Colonic mucosa (tissue), 4 donors: ENCODE measurements at places on chromosomes 7 and 10. TPM values are rescaled to one million over a fixed set of nuclear protein-coding genes. Genes with fewer than 3 reads are reported as not detected.
A peak's percentile ranks its signal among the peaks of the same experiment; 100 is the strongest.

Gene GATA3
- 0.48 TPM for total RNA-seq

Gene KCNH2
- total RNA-seq, result 3.3 TPM

Gene LRRTM3
- total RNA-seq, result not detected

Gene DDC
- total RNA-seq, result 85.4 TPM

Gene PON3
- 3.0 TPM for total RNA-seq

DNA sequence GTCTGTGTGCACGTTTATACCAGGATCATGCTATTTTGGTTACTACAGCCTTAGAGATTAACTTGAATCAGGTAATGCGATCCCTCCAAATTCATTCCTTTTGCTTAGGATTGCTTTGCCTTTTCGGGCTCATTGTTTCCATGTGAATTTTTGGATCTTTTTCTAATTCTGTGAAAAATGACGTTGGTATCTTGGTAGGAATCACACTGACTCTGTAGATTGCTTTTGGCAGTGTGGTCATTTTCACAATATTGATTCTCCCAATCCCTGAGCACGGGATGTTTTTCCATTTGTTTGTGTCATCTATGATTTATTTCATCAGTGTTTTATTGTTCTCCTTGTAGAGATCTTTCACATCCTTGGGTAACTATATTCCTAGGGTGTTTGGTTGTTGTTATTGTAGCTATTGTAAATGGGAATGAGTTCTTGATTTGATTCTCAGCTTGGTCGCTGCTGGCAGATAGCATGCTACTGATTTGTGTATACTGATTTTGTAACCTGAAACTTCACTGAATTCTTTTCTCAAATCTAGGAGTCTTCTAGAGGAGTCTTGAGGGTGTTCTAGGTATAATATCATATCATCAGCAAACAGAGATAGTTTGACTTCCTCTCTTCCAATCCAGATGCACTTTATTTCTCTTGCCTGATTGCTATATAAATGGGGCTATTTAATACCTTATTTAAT, 18.2 kb downstream of the SNX8 start:
- H3K4me3 ChIP-seq, result no peak overlapping the region
- no peaks in the 10 kb centered on the region for H3K4me1 ChIP-seq
- H3K27me3 ChIP-seq, result no peaks in the 10 kb centered on the region
- no peak for DNase-seq

- H3K36me3 ChIP-seq, result no peaks in the 10 kb centered on the region
- peak overlapping the region; percentile 77 for H3K27ac ChIP-seq
- peak overlapping the region; percentile 46 for H3K4me3 ChIP-seq
- H3K4me1 ChIP-seq, result no peaks in the 10 kb centered on the region
- peak; percentile 20 for DNase-seq
- H3K27me3 ChIP-seq, result peaks cover 23% of the 10 kb centered on the region
These were observed 787 bp downstream of the MAGI2 start for GRCh38 chr7:79452495-79453265.

DNA sequence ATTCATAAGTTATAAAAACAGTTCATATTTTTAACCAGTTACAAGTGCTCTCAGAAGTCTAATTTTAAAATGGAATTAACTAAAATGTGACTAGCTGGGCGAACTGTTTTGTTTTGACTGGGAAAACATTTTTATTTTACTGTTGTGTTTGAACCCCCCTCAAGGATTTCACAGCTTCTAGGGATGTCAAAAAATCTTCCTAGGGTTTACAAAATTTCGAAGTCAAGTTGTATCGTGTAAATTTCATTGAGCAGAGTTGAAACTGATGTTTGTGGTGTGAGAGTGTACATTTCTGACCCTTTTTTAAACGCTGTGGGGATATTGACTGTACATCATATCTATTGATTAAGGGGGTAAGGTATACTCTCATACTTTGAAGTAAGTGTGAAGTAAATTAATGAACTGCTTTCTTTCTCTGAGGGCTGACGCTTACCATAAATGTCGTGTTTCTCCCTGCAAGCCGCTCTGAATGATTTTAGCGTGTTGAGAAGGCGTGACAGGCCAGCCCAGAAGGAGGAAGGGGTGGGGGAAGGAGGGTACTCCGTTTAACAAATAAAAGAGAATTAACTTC, 1.8 kb upstream of the SP8 start:
- H3K27ac ChIP-seq, result no peak overlapping the region
- no peaks in the 10 kb centered on the region for H3K36me3 ChIP-seq
- H3K4me1 ChIP-seq, result peaks cover 14% of the 10 kb centered on the region

- DNase-seq, result no peak
- H3K4me3 ChIP-seq, result no peak overlapping the region
- H3K27me3 ChIP-seq, result no peaks in the 10 kb centered on the region
- H3K4me1 ChIP-seq, result no peaks in the 10 kb centered on the region
- no peak overlapping the region for H3K27ac ChIP-seq
These were observed 175.3 kb downstream of the JAZF1 start for GRCh38 chr7:28005075-28005846.

DNA sequence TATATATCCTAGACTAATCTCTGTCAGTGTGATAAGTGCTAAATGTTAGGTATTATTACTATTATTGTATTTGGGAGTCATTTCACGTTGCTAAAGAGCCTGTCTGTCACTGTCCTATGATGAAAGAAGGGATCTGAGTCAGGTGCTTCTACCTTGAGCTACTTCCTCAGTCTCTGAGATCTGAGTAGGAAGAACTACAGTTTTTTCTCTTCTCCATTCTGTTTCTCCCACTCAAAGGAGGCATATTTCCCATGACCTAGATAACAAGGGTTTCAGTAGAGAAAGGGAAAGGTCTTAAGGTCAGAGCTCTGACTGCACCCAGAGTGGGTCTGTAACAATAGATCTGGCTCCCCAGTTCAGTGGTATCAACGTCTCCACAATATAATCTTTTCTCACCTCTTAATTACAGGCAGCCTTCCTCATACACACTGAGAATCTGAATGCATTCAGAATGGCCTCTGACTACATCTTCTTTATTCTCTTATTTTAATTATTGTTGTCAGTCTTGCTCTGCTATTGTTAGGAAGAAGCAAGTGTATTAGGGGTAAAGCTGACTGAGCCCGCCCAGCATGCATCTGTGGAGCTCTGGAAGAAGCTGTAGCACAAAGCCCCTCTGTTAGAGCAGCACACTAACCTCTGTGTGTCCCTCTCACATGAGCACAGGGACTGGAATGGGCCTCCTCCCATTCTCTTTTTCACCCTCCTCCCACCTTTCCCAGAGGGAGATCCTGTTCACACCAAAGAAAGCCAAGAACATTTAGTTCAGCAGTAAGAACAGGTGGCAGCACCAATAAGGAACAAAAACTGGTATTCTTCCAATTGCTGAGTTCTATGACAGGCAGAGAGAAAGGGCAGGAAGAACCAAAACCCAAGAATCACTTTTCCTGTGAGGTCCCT, 38.1 kb downstream of the USP54 start:
- DNase-seq, result no peak
- no peak overlapping the region for H3K4me3 ChIP-seq
- H3K27ac ChIP-seq, result peak overlapping the region; percentile 40
- no peaks in the 10 kb centered on the region for H3K27me3 ChIP-seq
- H3K36me3 ChIP-seq, result no peaks in the 10 kb centered on the region
- H3K4me1 ChIP-seq, result no peaks in the 10 kb centered on the region

DNA sequence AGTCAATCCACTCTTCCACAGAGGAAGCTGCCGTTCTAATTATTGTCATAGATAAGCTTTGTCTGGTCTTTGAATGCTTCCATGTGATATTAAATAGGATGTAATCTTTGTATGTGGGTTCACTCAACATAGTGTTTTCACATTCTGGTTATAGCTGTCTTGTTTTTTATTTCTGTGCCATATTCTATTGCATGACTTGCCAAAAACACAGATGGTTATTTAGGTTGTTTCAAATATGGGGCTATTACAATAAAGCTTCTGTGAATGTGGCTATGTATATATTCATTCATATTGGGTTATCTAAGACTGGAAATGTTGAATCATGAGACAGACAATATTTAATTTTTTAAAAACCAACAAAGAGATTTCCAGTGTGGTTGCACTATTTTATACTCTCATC, 1109.3 kb upstream of the LRRTM3 start:
- no peak overlapping the region for H3K4me3 ChIP-seq
- H3K4me1 ChIP-seq, result no peaks in the 10 kb centered on the region
- no peak for DNase-seq
- H3K27ac ChIP-seq, result no peak overlapping the region
- no peaks in the 10 kb centered on the region for H3K36me3 ChIP-seq

GRCh38 chr10:25457552-25457951, 282.8 kb downstream of the GPR158 start:
- no peak overlapping the region for H3K4me3 ChIP-seq
- H3K4me1 ChIP-seq, result no peaks in the 10 kb centered on the region
- H3K27ac ChIP-seq, result no peak overlapping the region
- H3K27me3 ChIP-seq, result no peaks in the 10 kb centered on the region
